ENCODE measurements at places on chromosomes 1 and 21. TPM values are rescaled to one million over a fixed set of nuclear protein-coding genes. Genes with fewer than 3 reads are reported as not detected.

The LIN28A gene
- not detected for total RNA-seq

The GJA9 gene
- not detected for total RNA-seq

The TNNI3K gene
- total RNA-seq, result 0.60 TPM

The ACAP3 gene
- total RNA-seq, result 46.4 TPM

The FAM20B gene
- total RNA-seq, result 12.9 TPM

GRCh38 chr1:231666220-231666936 lies 39.8 kb downstream of the DISC1 start:
- no peak overlapping the region for H3K4me3 ChIP-seq
- DNase-seq, result no peak
- no peak overlapping the region for H3K27ac ChIP-seq
- no peaks in the 10 kb centered on the region for H3K4me1 ChIP-seq

DNA sequence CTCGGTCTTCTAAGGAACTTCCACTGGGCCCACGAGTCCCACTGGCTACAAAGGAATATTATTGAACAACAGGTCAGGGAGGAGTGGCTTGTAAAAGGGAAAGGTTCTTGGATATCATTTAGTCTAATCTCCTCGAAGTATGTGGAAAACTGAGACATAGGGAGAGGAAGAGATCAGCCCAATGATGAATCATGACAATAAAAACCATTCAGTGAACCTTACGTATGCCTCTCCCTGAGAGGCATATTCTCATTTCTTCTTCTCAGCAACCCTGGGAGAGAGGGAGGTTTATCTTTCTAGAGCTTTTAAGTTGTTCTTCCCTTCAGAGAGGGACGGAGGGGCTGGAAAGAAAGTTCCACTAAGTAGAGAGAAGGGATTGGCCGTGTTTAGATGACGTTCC lies 5.3 kb upstream of the MOB3C start:
- DNase-seq, result no peak
- H3K27me3 ChIP-seq, result no peaks in the 10 kb centered on the region
- H3K36me3 ChIP-seq, result no peaks in the 10 kb centered on the region
- H3K27ac ChIP-seq, result no peak overlapping the region
- H3K4me1 ChIP-seq, result peaks cover 7% of the 10 kb centered on the region
- no peak overlapping the region for H3K4me3 ChIP-seq

DNA sequence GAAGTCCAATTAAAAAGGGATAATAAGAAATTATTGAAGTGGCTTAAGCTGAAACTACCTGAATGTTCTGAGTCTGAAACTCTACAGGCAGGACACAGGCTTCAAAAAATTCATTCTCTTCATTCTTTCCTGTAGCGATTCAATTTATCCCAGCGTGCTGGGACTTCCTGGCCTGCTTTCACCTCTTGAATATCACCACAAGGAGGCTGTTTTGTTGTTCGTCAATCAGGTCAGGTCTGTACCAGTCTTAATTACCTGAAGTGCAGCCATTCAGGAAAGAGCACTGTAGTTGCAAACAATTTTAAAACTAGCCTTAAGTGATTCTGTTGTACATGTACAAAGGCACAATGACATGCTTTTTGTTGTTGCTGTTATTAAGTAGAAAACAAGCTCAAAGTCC lies 38.4 kb downstream of the FYB2 start:
- H3K27me3 ChIP-seq, result no peaks in the 10 kb centered on the region
- no peak overlapping the region for H3K27ac ChIP-seq
- no peak for DNase-seq
- H3K4me1 ChIP-seq, result no peaks in the 10 kb centered on the region
- no peak overlapping the region for H3K4me3 ChIP-seq
- H3K36me3 ChIP-seq, result no peaks in the 10 kb centered on the region

DNA sequence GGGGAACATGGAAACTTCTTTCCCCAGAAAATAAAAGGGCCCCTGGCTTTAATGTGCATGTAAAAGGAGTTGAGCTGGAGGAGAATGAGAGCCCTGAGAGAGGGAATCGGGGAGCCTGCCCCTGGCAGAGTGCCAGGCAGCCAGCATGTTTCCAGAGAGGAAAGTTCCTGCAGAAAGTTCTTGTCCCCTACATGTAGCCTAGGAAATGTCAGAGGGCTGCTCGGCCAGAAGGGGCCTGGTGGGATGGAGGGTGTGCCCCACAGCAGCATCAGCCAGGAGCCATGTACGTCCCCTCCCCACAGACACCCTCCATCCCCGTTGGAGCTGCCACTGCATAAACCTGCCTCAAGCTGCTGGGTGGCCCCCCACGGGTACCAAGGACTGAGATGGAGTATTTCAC lies 5.4 kb upstream of the PRELP start:
- H3K36me3 ChIP-seq, result no peaks in the 10 kb centered on the region
- no peak overlapping the region for H3K27ac ChIP-seq
- no peaks in the 10 kb centered on the region for H3K4me1 ChIP-seq
- no peak overlapping the region for H3K4me3 ChIP-seq

DNA sequence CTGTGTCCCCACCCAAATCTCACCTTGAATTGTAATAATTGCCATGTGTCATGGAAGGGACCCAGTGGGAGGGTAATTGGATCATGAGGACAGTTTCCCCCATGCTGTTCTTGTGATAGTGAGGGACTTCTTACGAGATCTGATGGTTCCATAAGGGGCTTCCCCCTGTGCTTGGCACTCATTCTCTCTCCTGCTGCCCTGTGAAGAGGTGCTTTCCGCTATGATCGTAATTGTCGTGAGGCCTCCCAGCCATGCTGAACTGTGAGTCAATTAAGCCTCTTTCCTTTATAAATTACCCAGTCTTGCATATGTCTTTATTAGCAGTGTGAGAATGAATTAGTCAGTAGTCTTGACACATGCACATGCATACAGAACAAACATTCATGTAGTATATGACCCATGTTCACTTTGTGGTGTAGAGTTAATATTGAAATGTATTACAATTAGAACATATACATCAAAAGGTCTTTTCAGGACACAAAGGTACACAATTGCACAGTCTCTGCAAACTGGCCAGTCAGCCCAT lies 16.9 kb upstream of the IFI16 start:
- H3K27ac ChIP-seq, result no peak overlapping the region
- no peak for DNase-seq
- H3K4me1 ChIP-seq, result peaks cover 7% of the 10 kb centered on the region
- H3K27me3 ChIP-seq, result no peaks in the 10 kb centered on the region
- H3K4me3 ChIP-seq, result no peak overlapping the region

GRCh38 chr1:205271277-205271676 lies 43.5 kb downstream of the TMCC2 start:
- no peak for DNase-seq
- H3K4me3 ChIP-seq, result no peak overlapping the region
- H3K27ac ChIP-seq, result no peak overlapping the region
- H3K4me1 ChIP-seq, result peaks cover 32% of the 10 kb centered on the region

GRCh38 chr1:61213245-61214011 lies 131.1 kb downstream of the NFIA start:
- H3K4me3 ChIP-seq, result no peak overlapping the region
- H3K27me3 ChIP-seq, result no peaks in the 10 kb centered on the region
- no peaks in the 10 kb centered on the region for H3K36me3 ChIP-seq
- no peaks in the 10 kb centered on the region for H3K4me1 ChIP-seq
- DNase-seq, result no peak
- H3K27ac ChIP-seq, result no peak overlapping the region

GRCh38 chr1:78410643-78411042 lies 80.1 kb upstream of the PTGFR start:
- no peak overlapping the region for H3K4me3 ChIP-seq
- DNase-seq, result no peak
- H3K4me1 ChIP-seq, result no peaks in the 10 kb centered on the region
- H3K27me3 ChIP-seq, result peaks cover 3% of the 10 kb centered on the region

GRCh38 chr1:53614231-53615021 lies 124.5 kb downstream of the GLIS1 start:
- no peaks in the 10 kb centered on the region for H3K27me3 ChIP-seq
- no peak overlapping the region for H3K4me3 ChIP-seq
- DNase-seq, result no peak
- H3K4me1 ChIP-seq, result no peaks in the 10 kb centered on the region
- H3K27ac ChIP-seq, result no peak overlapping the region

- no peaks in the 10 kb centered on the region for H3K36me3 ChIP-seq
- H3K4me3 ChIP-seq, result no peak overlapping the region
- DNase-seq, result no peak
- peaks cover 2% of the 10 kb centered on the region for H3K4me1 ChIP-seq
Measured at GRCh38 chr1:117566556-117566955, 39.3 kb upstream of the TENT5C start.
